Activated T-cell treated with anti-CD3 and anti-CD28 coated beads for 4 hours (primary cell): ENCODE measurements at places on chromosomes 6 and 20.

- DNase-seq, result no peak
Observed at GRCh38 chr6:143055213-143055612, 5.5 kb upstream of the AIG1 start.

DNA sequence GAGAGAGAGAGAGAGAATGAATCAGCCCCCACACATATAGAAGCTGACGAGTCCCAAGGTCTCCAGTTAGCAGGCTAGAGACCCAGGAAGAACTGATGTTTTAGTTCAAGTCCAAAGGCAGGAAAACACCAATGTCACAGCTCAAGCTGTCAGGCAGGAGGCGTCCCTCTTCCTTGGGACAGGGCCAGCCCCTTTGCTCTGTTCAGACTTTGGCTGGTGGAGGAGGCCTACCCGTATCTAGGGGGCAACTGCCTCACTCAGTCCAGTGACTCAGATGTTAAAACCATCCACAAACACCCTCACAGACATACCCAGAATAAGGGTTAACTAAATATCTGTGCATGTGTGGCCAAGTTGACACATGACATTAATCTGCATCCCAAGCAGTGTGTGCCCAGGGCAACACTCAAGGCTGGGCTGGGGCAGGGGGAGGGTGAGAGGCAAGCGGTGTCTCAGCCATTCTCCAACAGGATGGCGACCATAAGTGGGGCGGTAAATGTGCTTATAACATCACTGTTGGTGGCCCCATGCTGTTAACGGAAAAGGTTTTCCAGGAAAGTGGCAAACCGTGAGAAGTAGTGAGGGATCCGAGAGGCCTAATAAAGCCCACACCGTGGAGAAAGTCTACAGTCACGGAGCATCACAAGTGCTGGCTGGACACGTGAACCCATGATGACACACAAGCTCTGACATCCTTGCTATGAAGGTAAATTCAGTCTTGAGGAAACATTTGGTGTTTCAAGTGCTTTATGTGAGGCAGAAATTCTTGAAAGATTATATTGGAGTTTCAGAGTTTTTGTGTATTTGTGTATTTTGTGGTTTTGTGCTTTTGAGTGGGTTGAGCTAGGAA is 28.1 kb downstream of the RAMACL start:
- no peak for DNase-seq

- no peak for DNase-seq
Observed at GRCh38 chr6:89938014-89938413, 43.7 kb downstream of the GJA10 start.

DNA sequence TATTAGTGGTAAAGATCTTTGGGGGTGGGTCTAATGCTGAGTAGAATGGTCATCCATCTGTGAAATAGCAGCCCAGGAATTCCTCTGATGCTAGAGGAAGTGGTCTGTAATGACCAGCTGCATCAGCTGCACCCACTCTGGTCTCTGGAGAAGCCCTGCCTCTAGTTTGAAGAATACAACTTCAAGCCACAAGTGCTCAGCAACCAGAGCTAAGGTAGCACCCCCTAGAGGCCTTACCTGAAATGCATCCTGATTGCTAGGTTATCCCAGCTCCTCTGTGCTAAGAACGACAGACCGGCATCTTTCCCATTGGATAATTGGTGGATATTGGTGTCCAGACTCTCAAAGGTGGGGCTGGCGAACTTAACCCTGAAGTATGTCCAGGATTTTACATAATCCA is 58.2 kb downstream of the DNAH8 start:
- DNase-seq, result no peak

DNA sequence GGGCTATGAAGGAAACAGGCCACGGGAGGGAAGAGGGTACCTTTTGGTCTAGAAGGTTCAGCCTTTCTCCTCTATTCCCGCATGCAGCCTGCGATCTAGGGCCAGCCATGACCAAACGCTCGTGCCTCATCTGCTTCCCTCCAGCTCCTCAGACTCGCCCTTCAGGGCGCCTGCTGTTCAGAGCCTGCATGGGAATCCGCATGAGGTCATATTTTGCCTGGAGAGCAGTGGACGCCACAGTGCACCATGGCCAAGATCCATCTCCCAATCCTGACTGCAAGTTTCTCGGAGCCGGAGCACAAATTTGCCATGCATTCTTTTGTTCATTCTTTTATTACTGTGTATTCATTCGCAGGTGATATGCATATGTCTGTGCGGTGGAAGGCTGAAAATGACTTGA is 608.1 kb downstream of the QKI start:
- no peak for DNase-seq

- DNase-seq, result no peak
Observed at GRCh38 chr6:53956068-53956711, 155.1 kb upstream of the MLIP start.

DNA sequence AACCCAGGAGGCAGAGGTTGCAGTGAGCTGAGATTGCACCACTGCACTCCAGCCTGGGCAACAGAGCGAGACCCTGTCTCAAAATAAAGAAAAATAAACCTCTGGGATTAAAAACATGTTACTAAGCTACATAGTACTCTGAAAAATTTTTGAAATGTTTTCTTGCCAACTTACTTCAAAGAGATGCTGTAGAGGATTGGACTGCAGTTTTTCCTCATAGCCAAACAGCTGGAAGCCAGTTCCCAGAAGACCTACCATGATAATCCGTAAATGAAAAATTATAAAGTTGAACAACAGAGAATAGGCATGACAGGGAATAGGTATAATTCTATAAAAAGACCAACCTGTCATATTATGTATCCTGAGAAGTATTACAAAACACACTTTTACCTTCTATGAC is 48.0 kb downstream of the RARS2 start:
- DNase-seq, result no peak

DNA sequence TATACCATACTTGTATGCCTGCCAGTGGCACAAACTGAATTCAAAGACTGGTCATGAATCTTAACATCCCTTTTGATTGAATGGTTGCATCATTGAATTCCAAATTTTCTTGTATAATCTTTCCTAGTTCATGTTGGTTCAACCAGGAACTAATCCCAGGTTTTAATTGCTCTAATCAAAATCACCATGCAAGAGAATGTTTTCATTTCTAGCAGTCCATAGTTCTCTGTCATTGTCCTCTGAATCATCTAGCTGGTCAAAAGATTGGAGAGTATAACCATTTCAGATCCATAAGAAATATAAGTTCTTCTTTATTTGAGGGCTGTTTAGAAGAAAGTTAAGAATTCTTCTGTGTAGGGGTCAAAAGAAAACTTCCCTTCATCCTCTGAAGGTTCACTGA is 57.2 kb downstream of the ZNF292 start:
- no peak for DNase-seq

DNA sequence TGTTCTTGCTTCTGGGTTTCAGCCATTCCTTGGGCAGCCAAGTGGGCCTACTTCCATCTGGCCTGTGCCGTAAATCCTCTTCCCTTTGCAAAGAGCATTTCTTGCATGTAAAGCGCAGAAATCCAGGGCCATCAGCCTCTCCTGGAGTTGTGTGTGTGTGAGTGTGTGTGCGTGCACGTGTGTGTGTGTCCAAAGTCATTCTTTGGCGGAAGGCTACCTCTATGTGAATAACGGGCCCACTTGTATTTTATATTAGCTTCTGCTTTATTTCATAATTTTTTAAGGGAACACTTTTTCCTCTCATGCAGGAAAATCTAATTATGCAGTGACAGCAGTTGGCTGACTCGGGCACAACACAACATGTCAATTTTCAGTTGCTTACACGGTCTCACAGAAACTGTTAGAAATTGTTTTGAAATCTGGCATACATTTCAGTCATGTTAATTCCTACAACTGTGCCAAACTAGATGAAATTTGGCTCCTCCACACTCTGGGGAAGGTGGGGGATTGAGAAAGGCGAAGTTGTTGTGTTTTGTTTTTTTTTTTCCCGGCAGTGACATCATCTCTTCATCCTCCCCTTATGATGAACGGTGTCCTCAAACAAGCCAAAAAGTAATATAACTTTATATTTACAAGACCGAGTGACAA is 223.7 kb upstream of the TSHZ2 start:
- DNase-seq, result no peak

- no peak for DNase-seq
Observed at GRCh38 chr6:154909311-154909710, 85.8 kb upstream of the TIAM2 start.

- DNase-seq, result no peak
Observed at GRCh38 chr6:160348223-160349019, at the start of gene SLC22A3. SLC22A3 (plus strand) TSS chr6:160348378; CDS start chr6:160348420, 42 bp downstream.

GRCh38 chr20:63290677-63291472 is 2.1 kb upstream of the COL20A1 start:
- peak; percentile 42 for DNase-seq

DNA sequence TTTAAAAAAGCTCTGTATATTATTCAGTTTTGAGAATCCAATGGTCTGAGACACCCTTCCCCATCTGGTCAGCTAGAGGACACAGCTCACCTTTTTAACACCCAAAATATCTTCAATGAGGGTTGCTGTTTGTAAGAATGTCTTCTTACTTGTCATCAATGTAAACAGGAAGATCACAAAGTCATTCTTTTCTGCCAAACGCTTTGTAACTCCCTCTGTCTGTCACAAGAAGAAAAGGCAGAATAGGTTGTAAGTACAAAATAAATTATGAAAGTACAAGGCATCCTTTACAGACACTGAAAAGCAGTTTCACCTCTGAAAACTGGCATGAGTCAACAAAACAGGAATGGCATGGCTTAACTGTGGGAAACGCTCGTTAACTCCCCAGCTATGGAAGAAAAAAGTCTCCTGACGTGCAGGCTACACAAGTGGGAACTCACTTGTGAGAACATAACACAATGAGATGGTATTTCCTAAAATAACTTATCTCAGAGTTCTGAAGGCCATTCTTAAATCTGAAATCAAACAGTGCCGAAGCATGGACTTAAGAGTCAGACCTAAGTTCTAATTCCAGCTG is 42.7 kb downstream of the TRPC4AP start:
- DNase-seq, result no peak

DNA sequence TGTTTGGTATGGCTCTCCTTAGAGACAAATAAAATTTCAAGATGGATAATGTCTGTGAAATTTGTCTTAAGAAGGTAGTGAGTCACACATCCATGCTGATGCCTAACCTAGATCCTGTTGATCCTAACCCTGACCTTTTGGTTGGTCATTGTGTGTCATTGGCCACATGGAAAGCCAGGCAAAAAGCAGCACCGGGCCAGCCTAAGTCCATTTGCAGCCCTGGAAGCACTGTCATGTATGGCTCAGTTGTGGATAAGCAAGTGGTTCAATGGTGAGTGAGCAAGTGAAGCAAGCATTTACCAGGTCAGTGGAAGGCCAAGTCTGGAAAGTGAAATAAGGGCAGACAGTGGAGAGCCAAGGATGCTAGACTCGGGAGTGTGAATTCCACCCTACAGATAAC is 12.1 kb upstream of the XRN2 start:
- DNase-seq, result no peak

- no peak for DNase-seq
Observed at GRCh38 chr20:54194724-54195438, 13.0 kb upstream of the PFDN4 start.

GRCh38 chr6:154197196-154197860 is 158.3 kb downstream of the OPRM1 start:
- no peak for DNase-seq

- no peak for DNase-seq
Observed at GRCh38 chr20:6784210-6784631, 16.7 kb downstream of the BMP2 start.

- DNase-seq, result no peak
Observed at GRCh38 chr6:157133856-157134255, 189.5 kb downstream of the TMEM242 start.

GRCh38 chr6:11730641-11731040 is 48.0 kb downstream of the ADTRP start:
- DNase-seq, result no peak

DNA sequence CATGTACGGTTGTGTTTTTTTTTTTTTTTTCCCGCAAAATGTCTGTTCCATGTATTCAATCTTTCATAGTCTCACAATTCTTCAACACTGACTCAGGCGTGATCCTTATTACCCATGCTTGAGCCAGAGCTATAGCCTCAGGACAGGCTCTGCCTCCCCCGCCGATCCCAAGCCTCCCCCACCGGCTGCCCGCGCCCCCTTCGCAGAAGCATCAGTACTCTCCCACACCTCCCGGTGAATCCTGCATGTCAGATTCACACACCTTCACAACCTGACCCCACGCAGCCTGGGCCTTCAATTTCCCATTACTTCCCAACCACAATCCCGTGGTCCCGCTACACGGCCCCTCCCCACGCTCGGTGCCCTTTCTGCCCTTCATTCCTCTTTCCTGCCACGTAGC is 401.5 kb upstream of the JARID2 start:
- DNase-seq, result no peak

DNA sequence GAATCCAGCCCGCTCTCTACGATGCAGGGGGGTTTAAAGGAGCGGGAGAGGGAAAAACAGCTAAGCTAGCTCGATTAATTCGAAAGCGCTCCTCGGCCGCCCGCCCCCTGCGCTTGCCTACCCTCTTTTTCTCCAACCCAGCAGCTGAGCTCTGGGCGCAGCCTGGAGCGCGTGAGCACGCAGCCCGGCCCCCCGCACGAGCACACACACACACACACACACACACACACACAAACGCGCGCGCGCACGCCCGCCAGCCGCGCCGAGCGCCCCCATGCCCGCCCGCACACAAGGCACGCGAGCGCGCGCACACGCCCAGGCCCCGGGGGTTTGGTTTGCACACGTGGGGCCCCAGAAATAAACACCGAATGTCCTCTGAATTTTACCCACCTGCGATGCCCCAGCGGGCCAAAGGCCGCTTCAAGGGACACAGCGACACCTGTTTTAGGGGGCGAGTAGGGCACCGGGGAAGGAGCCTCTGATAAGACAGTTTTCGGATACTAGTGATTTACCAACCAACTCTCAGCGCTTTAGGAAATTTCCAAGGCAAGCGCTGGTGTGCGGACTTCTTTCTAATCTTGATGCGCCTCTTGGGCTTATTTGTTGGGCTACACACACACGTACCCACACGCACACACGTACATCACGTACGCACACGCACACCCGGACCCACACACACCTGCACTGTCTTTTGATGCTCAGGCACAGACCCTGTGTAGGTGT is 802 bp upstream of the NRN1 start:
- DNase-seq, result no peak

GRCh38 chr20:63125838-63126601 is 89.9 kb downstream of the YTHDF1 start:
- DNase-seq, result no peak

- no peak for DNase-seq
Observed at GRCh38 chr20:54167909-54168872, 5.6 kb downstream of the CYP24A1 start.

- no peak for DNase-seq
Observed at GRCh38 chr20:46123482-46124245, 5.5 kb downstream of the CD40 start.

GRCh38 chr20:54633374-54634355 is 158.3 kb downstream of the DOK5 start:
- no peak for DNase-seq

DNA sequence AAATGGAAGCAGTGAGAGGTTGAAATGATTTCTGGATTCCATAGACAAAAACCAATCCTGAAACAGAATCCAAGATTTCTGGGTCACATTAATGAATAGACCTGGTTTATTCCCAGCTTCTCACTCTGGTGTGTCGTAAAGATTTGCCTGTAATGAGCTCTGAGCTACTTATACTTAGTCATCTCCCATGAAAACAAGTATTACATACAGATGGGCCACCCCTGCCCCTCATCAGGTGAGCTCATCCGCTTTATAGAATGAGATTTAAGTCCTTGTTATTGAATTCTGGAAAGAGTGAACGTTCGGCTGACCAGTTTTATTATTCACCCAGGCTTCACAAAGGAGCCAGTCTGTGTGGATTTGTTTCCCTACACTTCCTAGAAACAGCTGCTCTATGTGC is 47.1 kb upstream of the TMEM181 start:
- no peak for DNase-seq
